Bone marrow (tissue), 2 donors: ENCODE measurements at places on chromosomes 4 and X.

DNA sequence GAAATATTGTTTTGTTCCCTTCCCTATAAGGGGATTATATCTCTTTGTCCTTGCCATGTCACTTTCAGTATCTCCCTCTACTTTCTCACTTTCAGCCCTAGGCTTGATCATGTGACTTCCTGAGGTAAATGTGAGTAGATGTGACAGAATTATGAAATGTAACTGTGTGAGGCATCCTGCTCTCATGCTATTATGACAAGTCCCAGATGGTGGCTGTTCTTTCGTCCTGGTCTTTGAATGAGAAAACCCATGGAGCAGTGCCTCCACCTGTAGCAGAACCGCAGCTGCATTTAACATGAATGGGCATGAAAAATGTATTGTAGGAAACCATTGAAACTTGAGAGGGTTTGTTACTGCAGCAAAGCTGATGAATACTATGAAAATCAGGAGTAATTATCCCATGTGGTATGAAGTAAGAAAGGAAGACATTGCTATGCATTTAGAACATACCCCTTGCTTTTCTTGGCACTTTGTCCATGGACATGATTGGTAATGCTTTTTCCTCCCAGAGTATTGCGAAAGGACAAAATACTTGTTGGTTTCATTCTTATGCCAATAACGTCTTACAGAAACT is 202.2 kb upstream of the GPRIN3 start:
- DNase-seq: peak; percentile 72

- no peak for DNase-seq
Observed at GRCh38 chrX:96566878-96567277, 117.8 kb upstream of the DIAPH2 start.

- no peak for DNase-seq
Observed at GRCh38 chr4:108003982-108004515, 14.4 kb downstream of the HADH start.

GRCh38 chr4:113565702-113566012 is 195.9 kb downstream of the CAMK2D start:
- DNase-seq: no peak

DNA sequence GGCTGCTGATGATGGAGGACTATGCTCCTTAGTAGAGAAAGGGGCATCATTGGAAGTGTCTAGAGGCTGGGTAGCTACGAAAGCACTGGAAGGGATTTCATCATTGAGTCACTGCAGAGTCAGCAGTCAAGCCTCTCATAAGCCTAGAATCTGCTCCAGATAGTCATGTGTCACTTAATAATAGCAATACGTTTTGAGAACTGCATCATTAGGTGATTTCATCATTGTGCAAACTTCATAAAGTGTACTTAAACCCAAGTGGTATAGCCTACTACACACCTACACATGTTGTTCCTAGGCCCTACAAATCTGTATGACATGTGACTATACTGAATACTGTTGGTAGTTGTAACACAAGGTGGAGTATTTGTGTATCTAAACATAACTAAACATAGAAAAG is 165.6 kb downstream of the PTTG2 start:
- DNase-seq: no peak

GRCh38 chr4:115292320-115293092 is 179.1 kb upstream of the NDST4 start:
- DNase-seq: no peak

- DNase-seq: no peak
Observed at GRCh38 chr4:107950746-107951540, 19.6 kb downstream of the CYP2U1 start.

- no peak for DNase-seq
Observed at GRCh38 chr4:110897784-110898183, 274.9 kb upstream of the PITX2 start.

DNA sequence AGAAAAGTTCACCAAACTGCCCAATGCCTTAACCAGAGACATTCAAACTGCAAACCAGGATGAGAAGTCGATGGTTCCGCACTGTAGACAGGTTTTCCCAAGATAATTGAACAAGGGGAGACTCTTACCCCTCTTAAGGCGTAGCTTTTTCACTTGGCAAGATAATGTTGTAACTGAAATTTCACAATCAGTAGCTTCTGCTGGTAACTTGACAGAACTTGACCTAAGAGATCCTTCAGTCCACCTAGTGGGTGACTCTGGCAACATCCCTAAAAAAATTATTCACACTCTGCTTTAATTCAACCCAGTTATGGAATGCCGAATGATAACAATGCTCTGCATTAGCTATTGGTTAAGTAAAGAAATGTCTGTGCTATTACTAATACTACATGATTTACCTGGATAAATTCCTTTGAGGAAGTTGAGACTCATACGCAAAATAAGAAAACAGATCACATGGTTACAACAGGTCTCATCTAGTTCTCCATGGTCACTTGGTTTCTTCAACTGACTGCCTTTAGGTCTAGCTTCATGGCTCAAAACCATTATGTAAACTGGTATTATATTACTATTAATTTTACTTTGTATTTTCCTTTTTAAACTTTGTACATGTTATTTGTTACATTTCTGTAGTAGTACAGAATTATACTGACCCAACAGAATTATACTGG is 9.1 kb downstream of the ELF2 start:
- DNase-seq: peak; percentile 25

DNA sequence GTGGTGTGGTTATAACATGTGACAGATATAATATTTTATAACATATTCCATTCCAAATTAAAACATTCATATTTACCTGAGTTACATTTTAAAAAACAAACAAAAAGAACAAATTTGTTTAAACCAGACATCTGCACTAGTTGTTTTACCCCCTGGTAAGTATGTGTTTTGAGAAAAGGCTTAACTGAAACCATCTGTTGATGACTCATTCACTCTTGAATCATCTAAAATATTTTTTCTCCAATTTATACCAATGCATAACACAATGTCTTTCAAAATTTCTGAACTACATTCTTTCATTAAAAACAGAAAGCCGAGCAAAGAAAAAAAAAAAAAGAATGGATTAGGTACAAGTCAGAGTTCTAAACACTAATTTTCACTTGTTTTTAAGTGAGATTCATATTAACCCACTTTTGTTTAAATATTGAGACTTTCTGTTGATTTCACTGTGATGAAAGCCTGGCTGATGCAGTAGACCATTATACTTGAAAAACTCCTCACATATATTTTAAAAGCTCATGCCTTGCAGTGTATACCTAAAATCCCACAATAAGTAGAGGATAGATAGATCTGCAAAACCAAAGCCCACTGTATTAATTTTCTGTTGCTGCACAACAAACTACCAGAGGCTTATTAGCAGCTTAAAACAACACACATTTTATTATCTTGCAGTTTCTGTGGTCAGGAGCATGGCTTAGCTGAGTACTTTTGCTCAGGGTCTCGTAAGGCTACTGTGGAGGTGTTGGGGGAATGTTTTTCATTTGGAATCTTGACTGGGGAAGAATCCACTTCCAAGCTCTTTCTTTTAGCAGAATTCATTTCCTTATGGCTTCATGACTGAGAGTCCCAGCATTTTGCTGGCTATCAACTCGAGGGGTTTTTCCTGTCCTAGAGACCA is 221.5 kb downstream of the PCDH18 start:
- DNase-seq: no peak

- no peak for DNase-seq
Observed at GRCh38 chr4:122652379-122652778, 31.5 kb upstream of the IL21 start.

- DNase-seq: no peak
Observed at GRCh38 chr4:25976780-25977179, 62.8 kb downstream of the SMIM20 start.

DNA sequence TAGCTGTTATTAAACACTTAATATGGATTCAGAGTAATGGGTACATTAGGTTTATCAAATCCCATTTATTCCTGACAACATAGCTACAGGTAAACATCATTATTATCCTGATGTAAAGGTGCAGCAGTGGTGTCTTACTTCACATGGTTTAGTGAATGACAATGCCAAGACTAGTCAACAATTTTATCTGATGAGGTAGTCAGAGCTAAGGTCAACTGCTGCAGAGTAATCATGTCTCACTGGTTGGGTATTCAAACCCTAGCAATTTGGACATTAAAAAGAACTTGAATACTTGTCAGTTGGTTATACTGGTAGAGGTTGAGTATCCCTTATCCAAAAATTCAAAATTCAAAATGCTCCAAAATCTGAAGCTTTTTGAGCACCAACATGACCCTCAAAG is 117.6 kb downstream of the MAB21L2 start:
- no peak for DNase-seq

DNA sequence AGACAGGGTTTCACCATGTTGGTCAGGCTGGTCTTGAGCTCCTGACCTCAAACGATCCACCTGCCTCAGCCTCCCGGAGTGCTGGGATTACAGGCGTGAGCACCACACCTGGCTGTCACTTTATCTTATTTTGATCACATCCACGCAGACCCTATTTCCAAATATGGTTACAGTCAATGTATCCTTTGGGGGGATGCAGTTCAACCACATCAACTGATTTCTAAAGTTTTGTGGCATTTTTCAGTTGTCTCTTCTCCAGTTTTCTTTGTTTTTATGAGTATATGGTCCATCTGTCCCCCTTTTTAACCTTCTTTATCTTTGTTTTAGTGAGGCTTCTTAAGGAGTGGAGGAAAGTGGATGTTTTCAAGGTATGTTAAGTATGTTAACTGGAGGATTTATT is 4.1 kb upstream of the HPF1 start:
- no peak for DNase-seq

GRCh38 chrX:10178866-10179463 is 22.2 kb downstream of the CLCN4 start:
- DNase-seq: no peak

- DNase-seq: no peak
Observed at GRCh38 chr4:122821092-122821491, 5.5 kb upstream of the FGF2 start.

DNA sequence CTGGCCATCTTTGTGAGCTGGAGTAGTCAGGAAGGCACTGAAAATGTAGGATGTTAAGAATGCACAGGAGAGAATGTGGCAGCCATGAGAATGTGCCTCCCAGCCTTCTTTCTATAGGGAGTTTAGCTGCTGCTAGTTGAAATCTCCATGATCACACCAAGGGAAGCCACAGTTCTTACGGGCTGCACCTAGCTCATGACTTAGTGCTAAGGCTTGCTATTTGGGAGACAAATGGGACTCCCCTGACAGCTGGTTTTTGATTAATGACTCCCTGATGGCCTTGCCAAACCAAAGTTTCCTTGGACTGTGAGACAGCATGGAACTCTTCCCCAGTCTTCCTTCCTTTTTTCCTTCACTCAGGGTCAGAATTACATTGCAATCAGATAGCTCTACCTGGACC is 9.2 kb downstream of the CTSO start:
- no peak for DNase-seq

DNA sequence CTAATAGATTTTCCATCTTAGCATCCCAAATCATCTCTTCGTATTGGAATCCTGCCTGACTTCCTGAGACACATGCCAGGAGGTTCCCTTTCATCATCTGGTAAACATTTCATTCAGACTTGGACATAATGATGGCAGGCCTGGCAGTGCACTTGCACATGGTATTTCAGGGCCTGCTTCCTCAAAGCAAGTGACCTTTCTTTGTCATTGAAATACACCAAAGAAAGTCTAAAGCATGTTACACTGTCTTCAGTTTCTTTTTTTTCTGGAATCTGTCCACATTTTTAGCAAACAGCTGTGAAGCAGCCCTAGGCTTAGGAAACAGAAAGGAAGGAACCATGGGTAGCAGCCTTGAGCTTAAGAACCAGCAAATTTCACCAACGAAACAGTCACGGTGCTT is 205.9 kb upstream of the VCX start:
- no peak for DNase-seq

GRCh38 chr4:39320381-39321115 is 45.6 kb downstream of the RFC1 start:
- DNase-seq: no peak

DNA sequence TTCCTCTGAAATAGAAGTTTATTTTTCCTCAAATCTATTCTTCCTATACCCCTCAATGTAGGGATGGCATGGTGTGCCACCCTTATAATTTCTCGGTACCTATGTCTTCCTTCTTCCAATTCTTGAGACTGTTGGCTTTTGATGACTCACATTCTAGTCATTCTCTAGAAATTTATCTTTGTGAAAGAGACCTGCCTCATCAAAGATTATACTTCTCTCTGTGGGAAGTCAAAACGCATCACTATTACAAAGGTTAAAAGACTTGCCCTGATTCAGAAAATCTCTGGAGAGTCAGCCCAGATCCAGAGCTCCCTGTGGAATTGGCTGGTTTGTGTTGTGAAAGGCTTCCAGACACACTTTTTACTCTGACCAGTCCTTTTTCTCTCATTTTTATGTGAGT is 65.9 kb upstream of the FSTL5 start:
- DNase-seq: no peak

GRCh38 chrX:44042116-44042515 is 68.9 kb upstream of the NDP start:
- DNase-seq: no peak

GRCh38 chr4:123350191-123350544 is 46.4 kb upstream of the SPRY1 start:
- DNase-seq: no peak

- DNase-seq: no peak
Observed at GRCh38 chrX:138485767-138486166, 225.8 kb downstream of the FGF13 start.

DNA sequence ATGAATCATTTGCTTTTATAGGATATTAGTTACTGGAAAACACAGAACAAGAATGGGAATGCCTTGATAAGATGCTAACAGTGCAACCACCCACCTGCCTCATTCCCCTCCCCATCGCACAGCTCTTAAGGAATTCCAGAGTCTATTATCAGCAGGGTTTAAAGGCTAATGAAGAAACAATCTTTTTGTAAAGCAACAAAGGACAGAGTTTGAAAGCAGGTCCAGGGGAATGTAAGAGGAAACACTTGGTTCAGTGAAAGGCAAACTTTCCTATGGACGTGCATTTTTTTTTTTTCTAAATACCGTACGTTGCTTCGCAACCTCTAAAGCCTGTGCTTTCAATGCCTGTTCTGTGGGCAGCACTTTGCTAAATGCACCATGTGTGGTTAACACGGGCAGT is 92.5 kb downstream of the GPR50 start:
- DNase-seq: no peak

DNA sequence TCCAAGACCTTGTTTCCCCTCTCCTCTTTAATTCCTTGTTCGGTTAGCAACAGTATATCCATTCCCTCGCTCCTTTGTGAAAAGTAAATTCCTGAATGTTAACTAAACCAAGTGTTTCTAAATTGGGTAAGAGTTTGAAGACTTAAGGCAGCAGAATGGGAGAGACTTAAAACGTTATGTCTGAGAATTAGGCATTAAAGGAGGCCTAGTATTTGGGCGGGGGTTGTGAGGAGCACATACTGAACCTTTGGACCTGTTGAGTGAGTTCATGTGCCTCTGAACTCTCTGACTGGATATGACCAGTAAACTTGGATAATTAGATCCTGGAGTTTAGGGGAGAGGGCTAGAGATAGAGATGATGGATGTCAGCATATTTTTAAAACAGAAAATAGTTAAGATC is 1.2 kb downstream of the MSMO1 start:
- DNase-seq: no peak

GRCh38 chr4:95304898-95305297 is 243.9 kb downstream of the UNC5C start:
- DNase-seq: no peak
